ENCODE measurements at places on chromosomes 6 and 20. TPM values are rescaled to one million over a fixed set of nuclear protein-coding genes. Genes with fewer than 3 reads are reported as not detected.

TGM2 gene
- total RNA-seq = 57.3 TPM

CALHM4 gene
- not detected for total RNA-seq

CCDC170 gene
- 3.1 TPM for total RNA-seq

FRK gene
- 9.6 TPM for total RNA-seq

PRR18 gene
- 0.18 TPM for total RNA-seq

CST9L gene
- total RNA-seq = not detected

LY6G6D gene
- total RNA-seq = not detected

ANKEF1 gene
- 5.6 TPM for total RNA-seq

CLIC5 gene
- total RNA-seq = 67.4 TPM

GTSF1L gene
- total RNA-seq = not detected

DDR1 gene
- 141 TPM for total RNA-seq

SLC4A11 gene
- 1.9 TPM for total RNA-seq

CD24 gene
- 592 TPM for total RNA-seq

NKAIN4 gene
- total RNA-seq = 27.2 TPM

MCCD1 gene
- total RNA-seq = 9.8 TPM

SPATS1 gene
- not detected for total RNA-seq

SLC32A1 gene
- total RNA-seq = 1.3 TPM

TTK gene
- 8.5 TPM for total RNA-seq

PLCB4 gene
- total RNA-seq = 22.1 TPM

NKAPL gene
- total RNA-seq = 1.6 TPM

RHAG gene
- 6.7 TPM for total RNA-seq

CLPSL1 gene
- total RNA-seq = not detected

HRH3 gene
- total RNA-seq = 0.23 TPM

GLP1R gene
- 0.82 TPM for total RNA-seq

ZSCAN23 gene
- 13.2 TPM for total RNA-seq

CCR6 gene
- not detected for total RNA-seq

OR2B6 gene
- 0.23 TPM for total RNA-seq

SLC22A7 gene
- total RNA-seq = 0.18 TPM

SLC17A9 gene
- total RNA-seq = 1.3 TPM

PACSIN1 gene
- 0.29 TPM for total RNA-seq

TRIM40 gene
- total RNA-seq = not detected

TP53TG5 gene
- total RNA-seq = 0.12 TPM

TREML1 gene
- total RNA-seq = 2.2 TPM

TMC2 gene
- total RNA-seq = not detected

FAM217A gene
- 0.29 TPM for total RNA-seq

SCAND1 gene
- total RNA-seq = 69.1 TPM

SIRPD gene
- total RNA-seq = 0.12 TPM

STMND1 gene
- not detected for total RNA-seq

MYB gene
- total RNA-seq = 4.4 TPM

SNAP91 gene
- total RNA-seq = 2.3 TPM
